ENCODE measurements at places on chromosomes 7 and 10. TPM values are rescaled to one million over a fixed set of nuclear protein-coding genes. Genes with fewer than 3 reads are reported as not detected.

SKIDA1 gene
- 1.3 TPM for total RNA-seq

RSPH10B gene
- total RNA-seq, result not detected

ITGB8 gene
- total RNA-seq, result 19.0 TPM

CAMK2B gene
- total RNA-seq, result 55.1 TPM

FOXP2 gene
- 72.1 TPM for total RNA-seq

ZYX gene
- total RNA-seq, result 163 TPM

SDK1 gene
- total RNA-seq, result 225 TPM

GRCh38 chr7:105261689-105262088, 127.0 kb downstream of the SRPK2 start:
- DNase-seq, result no peak

DNA sequence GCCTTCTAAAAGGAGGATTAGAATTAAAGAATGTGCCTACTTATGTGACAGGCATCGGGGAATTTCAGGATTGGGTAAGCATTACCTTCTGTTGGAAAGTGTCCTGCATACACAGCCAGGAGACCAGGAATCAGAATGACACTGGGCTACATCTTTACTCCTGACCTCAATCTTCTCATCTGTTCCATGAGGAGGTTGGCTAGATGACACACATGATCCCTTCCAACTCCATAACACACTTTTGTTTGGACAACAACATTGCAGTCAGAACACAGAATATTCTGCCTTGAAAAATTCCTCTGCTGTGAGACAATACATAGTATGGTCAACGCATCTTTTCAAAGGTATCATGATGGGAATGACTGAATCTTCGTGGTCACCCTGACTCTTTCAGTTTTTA, 1281.2 kb upstream of the SORCS1 start:
- no peak for DNase-seq

DNA sequence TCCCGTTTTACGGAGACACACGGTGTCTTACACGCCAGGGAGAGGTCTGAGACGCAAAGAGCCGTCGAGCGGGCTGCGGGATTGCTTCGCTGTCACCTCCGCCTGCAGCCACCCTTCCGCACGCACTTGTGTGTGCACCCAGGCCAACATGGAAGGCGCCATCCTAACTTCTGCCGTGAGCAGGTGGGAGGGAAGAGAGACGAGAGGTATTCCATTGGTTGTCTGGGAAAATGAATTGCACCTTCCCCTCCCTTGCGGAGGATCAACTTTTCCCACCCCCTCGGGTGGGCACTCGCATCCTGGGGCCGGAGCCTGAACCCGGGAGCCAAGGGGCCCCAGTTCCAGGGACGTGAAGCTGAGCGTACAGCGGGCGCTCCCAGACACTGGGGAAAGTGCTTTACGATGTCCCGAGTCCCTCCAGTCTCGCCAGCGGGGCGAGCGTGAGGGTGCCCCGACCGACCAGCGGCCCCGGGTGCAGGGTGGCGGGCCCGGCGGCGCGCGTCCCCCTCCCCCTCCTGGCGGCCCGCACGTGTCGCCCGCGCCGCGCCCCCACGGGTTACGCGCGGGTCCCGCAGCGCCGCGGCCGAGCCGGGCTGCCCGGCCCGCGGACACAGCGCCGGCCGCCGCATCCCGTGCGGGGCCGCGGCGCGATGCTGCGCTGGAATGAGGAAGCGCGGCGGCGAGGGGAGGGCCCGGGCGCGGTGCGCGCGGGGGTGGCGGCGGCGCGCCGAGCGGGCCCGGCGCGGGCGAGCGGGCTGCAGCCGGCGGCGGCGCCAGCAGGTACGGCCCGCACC, 984 bp upstream of the IKZF1 start:
- DNase-seq, result no peak

DNA sequence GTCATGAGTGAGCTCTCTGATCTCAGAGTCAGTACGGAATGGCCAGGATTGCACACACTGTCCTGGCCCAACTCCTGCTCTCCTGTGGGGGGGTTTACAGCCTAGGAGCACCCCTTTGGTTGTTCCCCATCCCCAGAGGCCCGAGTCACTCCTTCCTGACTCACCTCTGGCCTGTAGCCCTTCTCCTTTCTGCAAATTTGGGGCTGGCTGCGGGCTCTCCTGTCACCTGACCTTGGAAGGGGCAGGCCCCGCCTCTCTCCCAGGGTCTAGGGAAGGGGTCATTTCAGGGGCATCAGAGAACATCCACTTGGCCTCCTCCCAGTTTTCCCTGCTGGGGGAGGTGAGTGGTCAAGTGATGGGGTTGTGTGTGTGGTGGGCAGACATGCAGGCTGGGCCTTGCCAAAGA, 1.7 kb downstream of the NYAP1 start:
- DNase-seq, result no peak

GRCh38 chr7:25206765-25207164, 21.5 kb downstream of the NPVF start:
- DNase-seq, result no peak

GRCh38 chr10:59945991-59946390, 39.6 kb upstream of the CCDC6 start:
- no peak for DNase-seq

DNA sequence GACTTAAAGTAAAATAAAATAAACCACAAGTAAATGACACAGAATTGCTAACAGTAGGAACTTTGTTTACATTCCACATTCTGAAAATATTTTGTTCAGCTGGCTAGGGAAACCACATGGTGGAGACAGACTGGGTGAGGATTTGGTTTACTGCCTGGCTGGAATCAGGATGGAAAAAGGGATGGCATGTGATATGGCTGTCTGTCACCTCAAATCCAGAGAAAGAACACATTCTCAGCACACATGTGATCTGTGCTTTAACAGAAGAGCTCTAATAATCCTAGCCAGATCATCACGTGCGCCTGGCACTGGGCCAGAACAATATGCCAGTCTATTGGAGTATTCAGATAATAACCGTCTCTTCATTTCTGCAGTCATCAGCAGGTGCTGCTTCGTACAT, 90.9 kb upstream of the PIP4K2A start:
- DNase-seq, result no peak

- DNase-seq, result no peak
Measured at GRCh38 chr10:72308320-72308987, 34.7 kb downstream of the DDIT4 start.

- no peak for DNase-seq
Measured at GRCh38 chr10:3427347-3427746, 254.8 kb upstream of the PITRM1 start.

- no peak for DNase-seq
Measured at GRCh38 chr10:12975906-12976305, 25.6 kb downstream of the CCDC3 start.

GRCh38 chr10:78231939-78232338, 198.3 kb downstream of the RPS24 start:
- DNase-seq, result no peak

DNA sequence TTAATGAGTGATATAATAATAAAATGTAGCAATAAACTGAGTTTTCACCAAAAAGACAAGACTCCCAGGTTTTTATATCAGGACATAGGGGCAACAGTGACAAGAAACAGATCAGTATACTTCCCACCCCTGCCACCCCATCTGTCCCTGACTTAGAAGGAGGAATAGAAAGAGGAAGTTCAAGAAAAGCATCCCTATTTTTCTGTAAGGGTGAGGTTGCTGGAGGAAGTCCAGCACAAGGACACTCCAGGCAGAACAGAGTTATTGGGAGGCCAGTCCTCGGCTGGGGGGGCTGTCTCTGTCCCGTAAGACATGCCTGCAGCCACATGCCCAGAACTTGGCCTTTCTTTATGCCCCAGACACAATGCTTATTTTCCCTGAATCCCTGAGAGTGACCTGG, 16.5 kb upstream of the TLX1 start:
- no peak for DNase-seq

DNA sequence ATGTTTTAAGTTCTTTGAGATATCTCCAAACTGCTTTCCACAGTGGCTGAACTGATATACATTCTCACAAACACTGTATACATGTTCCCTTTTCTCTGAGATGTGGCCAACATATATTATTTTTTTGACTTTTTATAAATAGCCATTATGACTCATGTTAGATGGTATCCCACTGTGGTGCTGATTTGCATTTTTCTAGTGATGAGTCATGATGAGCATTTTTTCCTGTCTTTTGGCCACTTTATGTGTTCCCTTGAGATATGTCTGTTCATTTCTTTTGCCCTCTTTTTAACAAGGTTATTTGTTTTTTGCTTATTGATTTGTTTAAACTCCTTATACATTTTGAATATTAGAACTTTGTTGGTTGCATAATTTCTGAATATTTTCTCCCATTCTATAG, 1055.1 kb downstream of the NXPH1 start:
- DNase-seq, result no peak

Measured in glutamatergic neuron (in vitro differentiated cells).